ENCODE measurements at places on chromosomes 5 and 9.

- DNase-seq = no peak
These were observed 105.6 kb downstream of the PPP2R2B start for GRCh38 chr5:146772881-146773466.

DNA sequence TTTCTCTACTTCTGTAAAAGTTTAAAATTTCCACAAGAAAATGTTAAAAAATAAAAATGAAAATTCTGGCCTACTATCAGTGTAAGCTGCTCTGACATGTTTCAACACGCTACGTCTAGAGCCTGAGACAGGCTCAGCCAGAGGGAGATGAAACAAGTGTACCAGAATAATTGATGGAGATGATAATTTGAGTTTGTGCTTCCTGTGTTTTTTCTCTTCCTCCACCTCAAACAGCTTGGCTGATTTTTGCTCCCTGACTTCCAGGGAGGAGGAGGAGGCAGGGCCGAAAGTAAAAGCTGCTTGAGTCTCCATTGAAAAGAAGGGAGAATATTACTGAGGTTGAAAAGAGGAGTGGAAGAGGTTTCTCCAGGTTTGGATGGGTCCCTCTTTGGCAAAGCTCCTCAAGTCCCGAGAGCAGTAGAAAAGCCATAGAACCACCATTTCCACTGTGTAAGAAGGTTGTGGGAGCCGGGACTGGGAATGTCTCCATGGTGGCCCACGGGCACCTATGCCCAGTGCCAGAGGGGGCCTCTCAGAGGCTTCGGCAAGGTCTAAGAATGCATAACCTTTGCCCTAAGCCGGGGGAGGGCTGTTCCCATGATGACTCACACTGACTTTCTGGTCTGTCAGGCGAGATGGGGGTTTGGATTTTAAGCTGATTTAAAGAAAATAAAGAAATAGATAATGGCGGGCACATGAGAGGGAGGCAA lies 95.1 kb downstream of the HRH2 start:
- DNase-seq = no peak

- no peak for DNase-seq
These were observed 3.0 kb upstream of the CCNG1 start for GRCh38 chr5:163434401-163434866.

GRCh38 chr9:4668604-4669003 lies 2.3 kb upstream of the SPATA6L start:
- DNase-seq = peak; percentile 29

DNA sequence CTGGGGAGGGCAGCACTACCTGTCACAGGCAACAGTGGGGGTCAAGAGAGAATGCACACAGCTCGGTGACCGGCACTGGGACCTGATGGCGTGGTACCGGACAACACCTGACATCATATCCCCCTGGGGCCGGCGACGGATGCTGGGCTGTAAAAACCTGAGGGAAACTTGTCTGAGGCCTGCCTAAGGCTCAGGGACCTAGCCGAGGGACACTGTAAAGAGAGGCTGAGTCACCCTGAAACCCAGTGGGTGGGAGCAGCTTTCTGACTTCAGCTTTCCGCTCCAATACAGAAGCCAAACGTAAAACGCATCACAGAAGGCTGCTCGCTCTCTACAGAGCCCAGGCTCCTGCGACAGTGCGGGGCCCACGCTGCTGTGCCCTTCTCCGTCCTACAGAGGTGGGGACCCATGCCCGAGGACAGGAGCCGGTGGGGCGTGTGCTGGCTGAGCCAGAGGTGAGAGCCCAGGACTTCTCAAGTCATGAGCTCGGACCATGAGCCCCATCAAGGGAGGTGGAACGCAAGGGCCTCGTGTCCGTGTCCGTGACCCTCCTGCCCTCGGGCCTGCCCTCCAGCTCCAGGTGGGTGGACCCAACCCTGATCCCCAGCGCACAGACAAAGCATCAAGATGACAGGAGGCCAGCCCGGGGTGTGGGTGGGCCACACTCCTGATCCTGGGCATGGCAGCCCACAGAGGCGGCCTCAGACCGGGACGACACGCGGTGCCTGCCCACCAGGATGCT lies 5.3 kb downstream of the RALGDS start:
- DNase-seq = peak; percentile 93

DNA sequence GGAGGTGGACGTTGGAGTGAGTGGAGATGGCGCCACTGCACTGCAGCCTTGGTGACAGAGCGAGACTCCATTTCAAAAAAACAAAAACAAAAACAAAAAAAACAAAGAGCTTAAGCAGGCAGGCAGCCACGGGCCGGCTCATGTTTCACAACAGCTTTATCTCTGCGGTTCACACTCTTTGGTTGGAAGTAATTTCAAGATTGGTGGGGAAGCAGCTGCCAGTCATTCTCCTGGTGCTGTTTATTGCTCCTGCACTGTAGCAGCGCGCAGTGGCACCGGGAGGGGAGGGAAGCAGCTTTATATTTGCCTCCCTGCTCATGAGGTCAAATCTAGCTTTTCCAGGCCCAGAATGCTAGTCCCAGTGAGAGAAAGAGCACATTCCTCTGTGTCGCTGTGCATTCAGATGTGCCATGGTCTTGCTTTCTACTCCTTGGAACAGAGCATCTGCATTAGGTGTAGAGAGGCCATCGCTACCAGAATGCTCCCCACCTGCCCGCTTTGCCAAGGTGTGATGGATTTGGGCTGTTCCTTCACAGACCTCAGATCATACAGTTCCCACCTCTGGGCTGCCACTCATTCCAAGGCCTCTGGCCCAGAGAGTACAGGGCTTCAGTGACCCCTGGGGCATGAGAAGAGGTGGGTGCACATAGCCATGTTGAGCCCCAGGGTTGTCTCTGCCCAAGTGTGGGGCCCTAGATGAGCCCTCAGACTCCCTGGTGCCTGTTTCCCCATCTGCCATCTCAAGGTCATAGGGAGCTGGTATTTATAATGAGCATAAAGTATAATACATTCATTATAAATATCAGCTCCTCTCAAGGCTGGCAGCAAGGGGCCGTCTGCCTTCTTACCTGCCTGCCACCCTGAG lies 270.4 kb downstream of the MED10 start:
- DNase-seq = no peak

DNA sequence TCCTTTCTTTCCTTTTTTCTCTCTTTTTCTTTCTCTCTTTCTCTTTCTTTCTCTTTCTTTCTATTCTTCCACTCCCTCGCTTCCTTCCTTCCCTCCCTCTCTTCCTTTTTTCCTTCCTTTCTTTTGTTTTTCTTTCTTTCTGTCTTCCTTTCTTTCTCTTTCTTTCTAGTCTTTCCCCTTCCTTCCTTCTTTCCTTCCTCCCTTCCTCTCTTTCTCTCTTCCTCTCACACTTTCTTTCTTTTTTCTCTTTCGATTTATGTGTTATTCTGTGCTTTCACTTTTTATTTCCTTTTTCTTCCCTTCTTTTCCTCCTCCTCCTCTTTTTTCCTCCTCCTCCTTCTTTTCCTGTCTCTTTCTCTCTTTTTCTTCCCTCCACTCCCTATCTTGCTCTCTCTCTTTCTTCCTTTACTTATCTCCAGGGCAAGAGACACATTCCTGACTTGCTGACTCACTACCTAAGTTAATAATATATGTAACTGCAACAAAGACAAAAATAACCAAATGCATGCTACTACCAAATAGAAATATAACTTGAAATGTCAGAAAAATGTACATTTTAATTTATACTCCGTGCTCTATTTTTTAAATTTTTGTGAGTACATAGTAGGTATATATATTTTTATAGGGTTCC lies 445.5 kb downstream of the GABRG2 start:
- no peak for DNase-seq

- DNase-seq = no peak
These were observed 97.8 kb upstream of the IQGAP2 start for GRCh38 chr5:76305269-76305668.

GRCh38 chr5:67154556-67155206 lies 41.9 kb downstream of the CD180 start:
- no peak for DNase-seq

DNA sequence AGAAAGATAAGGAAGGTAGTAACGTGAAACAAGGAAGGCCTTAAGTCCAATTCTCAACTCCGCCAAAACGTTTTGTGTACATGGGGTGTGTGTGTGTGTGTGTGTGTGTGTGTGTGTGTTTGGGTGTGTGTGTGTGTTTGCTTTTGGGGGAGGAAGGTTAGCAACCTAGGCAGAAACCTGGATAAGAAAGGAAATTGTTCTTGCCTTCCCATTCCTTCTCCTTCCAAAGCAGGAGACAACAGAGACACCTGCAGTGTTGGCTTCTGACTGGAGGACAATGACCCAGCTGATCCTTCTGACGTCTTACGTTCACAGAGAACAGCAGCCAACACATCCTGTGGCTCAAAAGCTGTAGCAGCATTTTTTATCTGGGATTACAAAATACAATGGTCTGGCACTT lies 4.1 kb upstream of the CCNG1 start:
- no peak for DNase-seq

- peak; percentile 20 for DNase-seq
These were observed 389.6 kb downstream of the SEMA5A start for GRCh38 chr5:9156282-9156681.

DNA sequence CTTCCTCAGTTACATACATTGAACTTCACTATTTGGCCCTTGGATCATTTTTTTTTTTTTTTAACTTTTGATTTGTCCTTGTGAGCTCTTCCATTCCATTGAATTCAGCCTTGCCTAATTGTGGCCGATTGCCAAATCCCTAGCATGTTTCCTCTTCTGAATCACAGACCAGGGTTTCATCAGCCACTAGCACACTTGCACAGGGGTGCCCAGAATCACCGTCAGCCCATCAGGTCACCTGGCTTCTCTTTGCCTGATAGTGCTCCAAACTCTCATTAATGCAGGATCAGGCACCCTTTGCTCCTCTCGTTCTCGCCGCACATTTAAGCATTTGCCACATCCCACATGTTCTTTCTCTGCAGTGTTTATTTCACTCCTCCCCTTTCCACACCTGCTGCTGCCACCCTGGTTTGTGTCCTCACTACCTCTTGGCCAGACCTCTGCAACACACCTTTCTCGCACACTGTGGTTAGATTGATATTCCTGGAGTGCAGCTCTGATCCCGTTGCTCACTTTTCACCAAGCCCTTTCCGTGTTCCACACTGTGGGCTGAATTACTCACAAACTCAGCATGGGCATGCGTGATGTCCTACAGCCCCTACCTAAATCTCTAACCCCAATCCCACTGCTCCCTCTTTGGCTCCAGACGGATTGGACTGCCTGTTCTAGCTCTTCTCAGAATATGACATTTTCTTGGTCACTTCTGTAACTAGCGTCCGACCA lies 9.8 kb downstream of the PIK3R1 start:
- no peak for DNase-seq

DNA sequence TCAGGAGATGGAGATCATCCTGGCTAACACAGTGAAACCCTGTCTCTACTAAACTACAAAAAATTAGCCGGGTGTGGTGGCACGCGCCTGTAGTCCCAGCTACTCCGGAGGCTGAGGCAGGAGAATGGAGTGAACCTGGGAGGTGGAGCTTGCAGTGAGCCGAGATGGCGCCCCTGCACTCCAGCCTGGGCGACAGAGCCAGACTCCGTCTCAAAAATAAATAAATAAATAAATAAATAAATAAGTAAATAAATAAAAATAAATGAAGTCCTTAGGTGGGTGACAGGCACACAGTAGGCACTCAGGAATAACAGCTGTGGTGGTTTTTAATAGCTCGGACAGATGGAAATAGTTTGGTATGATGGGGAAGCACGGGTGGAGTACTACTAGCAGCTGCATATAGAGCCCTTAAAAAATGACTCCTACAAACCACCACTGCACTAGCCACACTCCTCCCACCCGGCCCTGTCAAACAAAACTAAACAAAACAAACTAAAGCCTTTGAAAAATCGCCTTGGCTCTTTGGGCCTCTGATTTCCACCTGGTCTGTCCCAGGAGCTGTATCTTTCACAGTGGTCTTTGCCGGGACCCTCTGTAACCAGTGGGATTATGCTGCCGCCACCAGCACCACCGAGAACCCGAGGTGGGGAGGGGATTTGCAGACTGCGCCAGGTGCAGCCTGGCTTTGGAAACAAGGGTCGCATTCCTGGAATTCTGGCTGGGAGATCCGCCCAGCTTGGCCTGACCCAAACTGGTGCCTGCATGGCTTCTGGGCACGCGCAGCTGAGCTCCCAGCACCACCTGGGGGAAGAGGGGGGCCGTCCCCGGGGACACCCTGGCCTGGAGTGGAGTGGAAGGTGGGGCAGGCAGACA lies 5.1 kb upstream of the WDR5 start:
- no peak for DNase-seq

- DNase-seq = no peak
These were observed 122.3 kb downstream of the MTRR start for GRCh38 chr5:7991125-7991821.

- no peak for DNase-seq
These were observed 64.3 kb upstream of the FCN2 start for GRCh38 chr9:134816264-134816663.

GRCh38 chr9:122263699-122264349 lies 816 bp downstream of the RBM18 start:
- peak; percentile 11 for DNase-seq

DNA sequence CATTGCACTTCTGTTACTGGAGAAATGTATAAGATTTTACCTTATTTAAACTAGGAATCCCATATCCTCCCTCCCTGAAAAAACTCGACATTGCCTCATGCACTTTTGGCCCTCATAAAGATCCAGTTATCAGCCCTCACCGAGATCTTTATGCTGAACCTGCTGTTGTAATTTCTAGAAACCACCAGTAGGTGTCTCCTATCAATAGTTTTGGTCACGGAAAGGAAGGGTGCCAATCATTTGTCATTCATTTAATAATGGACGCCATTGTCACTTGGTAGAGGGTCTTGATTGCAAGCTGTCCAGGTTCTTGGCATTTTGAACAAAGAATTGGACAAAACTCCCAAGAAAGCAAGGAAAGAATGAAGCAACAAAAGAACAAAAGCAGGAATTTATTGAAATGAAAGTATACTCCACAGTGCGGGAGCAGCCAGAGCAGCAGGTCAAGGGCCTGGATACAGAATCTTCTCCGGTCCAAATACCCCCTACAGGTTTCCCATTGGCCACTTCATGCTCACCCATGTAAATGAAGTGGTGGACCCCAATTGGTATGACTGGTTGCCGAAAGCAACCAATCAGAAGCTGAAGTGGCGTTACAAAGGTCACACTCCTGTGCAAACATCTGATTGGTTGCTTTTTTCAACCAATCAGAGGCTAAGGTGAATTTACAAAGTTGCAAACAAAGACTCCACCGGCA lies 524.3 kb downstream of the PSAT1 start:
- DNase-seq = peak; percentile 63

- no peak for DNase-seq
These were observed 89.3 kb upstream of the SLIT3 start for GRCh38 chr5:169390265-169390664.

- DNase-seq = peak; percentile 74
These were observed 47.4 kb downstream of the P4HA2 start for GRCh38 chr5:132180134-132180745.

DNA sequence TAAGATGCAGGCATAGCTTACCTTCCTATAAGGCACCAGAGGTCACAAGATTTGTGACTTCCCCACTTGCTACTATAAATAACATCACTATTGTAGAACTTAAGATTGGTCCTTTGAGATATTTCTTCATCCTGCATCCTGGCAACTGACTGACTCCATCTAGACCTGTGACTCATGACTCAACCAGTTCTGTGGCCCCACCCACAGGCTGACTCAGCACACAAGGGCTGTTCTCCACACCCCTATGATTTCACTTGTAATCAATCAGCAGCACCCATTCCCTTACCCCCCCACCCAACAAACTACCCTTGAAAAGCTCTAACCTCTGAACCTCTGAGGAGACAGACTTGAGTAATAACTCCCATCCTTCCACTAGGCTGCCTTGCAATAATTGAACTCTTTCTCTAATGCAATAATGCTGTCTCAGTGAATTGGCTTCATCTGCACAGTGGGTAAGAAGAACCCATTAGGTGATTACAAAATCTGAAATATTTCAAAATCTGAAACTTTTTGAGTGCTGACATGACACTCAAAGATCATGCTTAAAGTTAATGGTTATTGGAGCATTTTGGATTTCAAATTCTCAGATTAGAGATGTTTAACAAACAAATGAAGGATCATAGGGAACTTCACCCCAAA lies 296.7 kb downstream of the ARL15 start:
- DNase-seq = no peak

Data from GM20000 (cell line).